ENCODE measurements at places on chromosomes 1 and 21. TPM values are rescaled to one million over a fixed set of nuclear protein-coding genes. Genes with fewer than 3 reads are reported as not detected.

- no peak for DNase-seq
Measured at GRCh38 chr21:31658053-31658452, 1.4 kb upstream of the SOD1 start.

- DNase-seq: no peak
Measured at GRCh38 chr1:25618433-25618808, 1.8 kb downstream of the MAN1C1 start.

DNA sequence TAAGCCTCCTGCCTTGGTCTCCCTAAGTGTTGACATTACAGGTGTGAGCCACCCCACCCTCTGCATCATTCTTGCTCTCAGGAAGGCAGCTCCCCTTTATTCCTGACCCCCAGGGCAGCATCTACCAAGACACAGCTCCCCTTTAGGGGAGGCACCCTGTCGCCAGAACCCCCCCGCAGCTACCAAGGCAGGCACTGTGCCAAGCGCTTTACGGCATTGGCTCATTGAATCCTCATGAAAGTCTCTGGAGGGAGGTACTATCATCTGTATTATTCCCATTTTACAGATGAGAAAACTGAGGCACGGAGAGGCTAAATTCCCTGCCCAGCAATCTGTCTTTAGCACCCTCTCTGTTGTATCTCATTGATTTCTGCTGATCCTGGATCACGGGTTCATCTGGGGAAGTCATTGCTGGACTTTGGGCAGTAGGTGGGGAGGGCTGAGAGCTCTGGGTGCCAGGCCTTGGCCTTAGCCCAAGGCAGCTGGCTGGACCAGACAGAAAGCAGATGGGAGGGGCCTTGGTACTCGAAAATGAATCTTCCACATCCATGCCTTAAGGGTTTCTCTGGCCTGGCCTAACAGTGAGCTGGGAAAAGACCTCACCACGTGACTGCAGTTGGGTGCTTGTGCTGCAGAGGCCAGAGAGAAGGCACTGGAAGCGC, 5.9 kb downstream of the PLOD1 start:
- no peak for DNase-seq

DNA sequence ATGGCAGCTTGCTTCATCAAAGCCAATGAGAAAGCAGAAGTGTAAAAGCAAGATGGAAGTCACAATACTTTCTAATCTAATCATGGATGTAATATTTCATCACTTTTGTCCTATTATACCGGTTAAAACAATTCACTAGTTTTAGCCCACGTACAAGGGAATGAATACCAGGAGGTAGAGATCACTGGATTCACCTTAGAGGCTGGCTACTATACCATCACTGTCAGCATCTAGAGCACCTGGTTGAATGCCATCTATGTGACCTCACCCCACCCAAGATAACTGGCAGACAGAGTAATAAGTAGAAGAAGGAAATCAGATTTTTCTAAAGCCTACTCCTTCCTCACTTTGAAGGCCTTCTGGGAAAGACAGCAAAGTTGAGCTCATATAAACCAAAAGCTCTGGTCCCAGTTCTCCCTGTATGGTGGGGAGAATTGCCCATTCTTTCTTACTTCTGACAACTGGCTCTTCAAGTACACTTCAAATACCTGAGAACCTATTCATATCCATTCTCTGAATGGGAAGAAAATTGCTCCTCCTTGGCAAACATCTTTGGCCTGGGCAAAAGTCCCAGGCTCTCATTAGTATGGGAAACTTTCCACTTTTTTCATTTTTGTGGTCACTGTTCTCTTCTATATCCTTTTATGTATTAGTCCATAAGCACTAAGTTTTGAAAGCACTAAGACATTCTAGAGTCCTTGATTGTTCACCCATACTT, 24.8 kb downstream of the HSD3B1 start:
- no peak for DNase-seq

DNA sequence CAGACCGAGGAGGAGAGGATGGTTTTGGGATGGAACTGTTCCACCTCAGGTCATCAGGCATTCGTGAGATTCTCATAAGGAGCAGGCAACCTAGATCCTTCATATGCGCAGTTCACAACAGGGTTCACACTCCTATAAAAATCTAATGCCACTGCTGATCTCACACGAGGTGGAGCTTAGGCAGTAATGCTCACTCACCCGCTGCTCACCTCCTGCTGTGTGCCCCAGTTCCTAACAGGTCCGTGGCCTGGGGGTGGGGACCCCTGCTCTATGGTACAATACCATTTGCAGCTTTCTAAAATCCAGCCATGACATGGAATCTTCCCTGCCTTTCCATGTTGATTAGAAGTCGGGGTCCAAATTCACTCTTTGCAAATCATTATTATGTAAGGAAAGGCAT, 72.1 kb downstream of the TGFBR3 start:
- no peak for DNase-seq

TDRD10 gene
- 8.1 TPM for total RNA-seq

DNA sequence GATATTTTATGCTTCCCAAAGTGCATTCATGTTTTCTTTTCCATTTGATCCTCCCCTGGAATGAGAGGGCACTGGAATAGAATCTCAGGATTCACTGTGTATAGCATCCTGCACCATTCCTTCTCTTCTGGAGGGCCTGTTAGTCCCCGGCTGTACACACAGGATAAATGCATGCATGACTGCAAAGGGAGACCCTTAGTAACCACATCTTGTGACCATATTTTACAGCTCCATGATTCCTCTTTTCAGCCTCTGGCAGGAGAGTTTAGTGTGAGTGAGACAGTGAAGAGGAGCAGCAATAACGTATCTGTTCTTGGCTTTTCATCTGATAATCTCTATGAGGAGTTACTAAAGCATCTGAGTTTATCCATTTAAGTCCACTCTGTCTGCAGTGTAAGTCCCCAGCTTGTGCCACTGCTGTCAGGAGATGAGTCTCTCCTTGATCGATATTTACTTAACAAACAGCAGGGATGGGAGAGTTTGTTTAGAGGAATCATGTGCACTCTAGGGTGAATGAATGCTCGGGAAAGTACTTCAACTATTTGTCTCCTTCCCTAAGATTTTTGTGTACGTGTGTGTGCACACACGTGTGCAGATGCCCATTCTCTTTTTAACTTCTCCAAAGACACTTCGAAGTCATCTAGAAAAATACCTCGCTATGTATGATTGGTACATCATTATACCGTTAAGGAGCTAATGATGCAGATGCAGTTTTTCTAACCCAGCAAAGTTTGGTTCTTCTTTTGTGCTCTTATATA, 41.1 kb downstream of the PROX1 start:
- no peak for DNase-seq

DNA sequence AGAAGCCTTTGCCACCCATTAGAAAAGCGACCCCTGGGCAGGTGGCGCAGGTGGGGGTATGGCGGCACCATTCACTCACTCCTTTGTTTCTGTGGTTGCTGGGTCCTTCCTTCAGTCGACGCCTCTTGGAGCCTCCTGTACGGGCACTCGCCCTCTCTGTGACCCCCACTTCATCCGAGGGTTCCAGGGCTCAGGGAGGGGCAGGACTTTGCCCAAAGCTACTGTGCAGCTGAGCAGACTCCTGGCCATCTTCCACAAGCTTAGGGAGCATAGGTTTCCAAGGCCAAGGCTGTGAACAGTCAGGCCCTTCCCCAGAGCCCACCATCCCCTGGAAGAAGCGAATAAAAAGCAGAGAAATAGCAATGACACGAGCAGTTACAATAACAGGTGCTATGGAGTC, 190.7 kb upstream of the ARHGEF16 start:
- DNase-seq: no peak

KCNQ4 gene
- total RNA-seq: 1.4 TPM

ZNF683 gene
- not detected for total RNA-seq

- no peak for DNase-seq
Measured at GRCh38 chr1:32926562-32926961, 25.4 kb upstream of the TMEM54 start.

- no peak for DNase-seq
Measured at GRCh38 chr1:26016953-26017545, 4.5 kb upstream of the EXTL1 start.

BRDT gene
- total RNA-seq: not detected

PRAMEF12 gene
- total RNA-seq: not detected

TIMM17A gene
- 24.1 TPM for total RNA-seq

DNA sequence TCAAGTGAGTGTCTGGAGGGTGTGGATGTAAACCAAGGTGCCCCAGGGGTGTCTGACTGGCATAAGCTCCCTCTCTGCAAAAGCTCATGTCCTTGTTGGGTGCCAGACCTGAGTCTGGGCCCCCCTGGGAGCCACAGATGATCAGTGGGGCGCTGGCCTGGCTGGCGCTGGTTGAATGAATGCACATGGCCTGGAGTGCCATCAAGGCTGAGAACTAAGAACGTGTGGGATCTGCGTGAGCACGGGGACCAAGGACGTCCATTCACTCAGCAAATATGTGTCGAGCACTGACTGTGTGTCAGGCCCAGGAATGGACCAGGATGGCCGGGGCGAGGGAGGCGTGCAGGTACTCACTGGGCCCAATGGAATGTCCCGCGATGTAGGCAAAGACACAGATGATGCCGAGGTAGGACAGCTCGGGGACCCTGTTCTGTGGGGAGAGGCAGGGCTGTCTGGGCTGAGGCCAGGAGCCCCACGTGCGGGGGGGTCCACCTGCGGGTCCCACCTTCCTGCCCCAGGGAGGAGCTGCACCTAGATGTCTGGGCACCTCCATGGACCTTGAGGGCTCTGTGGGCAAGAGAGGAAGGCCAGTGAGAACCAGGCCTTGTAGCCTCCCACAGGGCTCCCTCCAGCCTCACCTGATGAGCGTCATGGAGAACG, 19.1 kb downstream of the SLC2A7 start:
- no peak for DNase-seq

GRCh38 chr1:174445817-174446216, 1.9 kb upstream of the GPR52 start:
- DNase-seq: no peak

PKNOX1 gene
- total RNA-seq: 9.8 TPM

DNA sequence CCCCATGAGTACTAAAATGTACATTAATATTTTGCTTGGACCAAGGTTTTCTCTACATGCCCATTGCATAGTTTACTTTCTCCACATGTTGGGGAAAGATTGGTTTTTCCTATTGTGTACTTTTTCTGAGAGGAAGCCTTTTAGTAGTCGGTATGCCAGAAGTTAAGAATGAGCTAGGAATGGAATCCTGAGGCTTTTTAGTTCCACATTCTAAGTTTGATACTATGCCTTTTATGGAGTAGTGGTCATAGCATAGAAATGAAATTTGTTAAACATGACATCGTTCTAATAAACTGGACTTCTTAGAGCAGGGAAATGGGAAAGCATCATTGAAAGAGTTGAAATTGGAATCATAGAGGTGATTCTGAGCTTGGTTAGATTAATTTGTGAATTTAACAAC, 64.3 kb downstream of the BCL9 start:
- DNase-seq: no peak

All from tibial nerve (tissue), 4 donors.